Stimulated activated CD4-positive, alpha-beta T cell treated with anti-CD3 and anti-CD28 coated beads, Interleukin-12 subunit alpha, Interleukin-12 subunit beta, amount 100 ng/mL, for 24 hours (primary cell): ENCODE measurements at places on chromosomes 4 and X.

GRCh38 chr4:126678618-126679017 lies 954.1 kb upstream of the INTU start:
- no peak for DNase-seq

- DNase-seq: no peak
Measured at GRCh38 chrX:131219271-131219670, 69.8 kb downstream of the IGSF1 start.

GRCh38 chr4:76658231-76659102 lies 223.4 kb downstream of the SHROOM3 start:
- no peak for DNase-seq

GRCh38 chr4:73734530-73735001 lies 5.8 kb upstream of the CXCL8 start:
- no peak for DNase-seq

DNA sequence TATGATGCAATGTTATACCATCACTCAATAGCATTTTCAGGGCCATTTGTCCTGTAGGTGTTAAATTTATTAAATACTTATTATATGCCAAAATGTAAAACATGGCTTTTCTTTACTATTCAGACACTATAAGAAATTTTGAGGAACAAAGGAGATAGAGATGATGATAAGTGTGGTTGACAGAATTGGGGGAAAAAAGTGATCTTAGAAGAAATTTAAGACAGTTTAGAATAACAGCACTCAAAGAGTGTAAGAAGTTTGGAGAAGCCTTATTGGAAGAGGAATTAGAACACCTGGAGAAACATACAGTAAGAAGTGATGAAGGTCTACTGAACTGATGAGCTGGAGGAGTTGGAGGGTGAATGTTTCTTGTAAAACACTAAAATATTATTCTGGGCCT lies 12.8 kb upstream of the AFP start:
- DNase-seq: no peak

DNA sequence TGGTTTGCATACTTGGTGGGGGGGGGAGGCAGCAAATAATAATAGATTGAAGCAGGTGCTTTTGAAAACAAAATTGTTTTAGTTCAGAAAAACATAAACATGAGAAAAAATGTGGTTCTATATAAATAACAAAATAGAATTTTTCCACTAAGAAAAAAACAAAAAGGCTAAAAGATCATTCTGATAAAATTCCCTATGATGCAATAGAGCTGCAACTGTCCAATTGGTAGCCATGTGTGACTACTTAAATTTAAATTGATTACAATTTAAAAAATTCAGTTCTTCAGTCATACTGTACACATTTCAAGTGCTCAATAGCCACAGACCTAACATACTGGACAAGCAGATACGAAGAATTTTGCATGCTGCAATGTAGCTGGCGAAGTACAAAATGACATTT lies 11.0 kb downstream of the TRMT10A start:
- no peak for DNase-seq

DNA sequence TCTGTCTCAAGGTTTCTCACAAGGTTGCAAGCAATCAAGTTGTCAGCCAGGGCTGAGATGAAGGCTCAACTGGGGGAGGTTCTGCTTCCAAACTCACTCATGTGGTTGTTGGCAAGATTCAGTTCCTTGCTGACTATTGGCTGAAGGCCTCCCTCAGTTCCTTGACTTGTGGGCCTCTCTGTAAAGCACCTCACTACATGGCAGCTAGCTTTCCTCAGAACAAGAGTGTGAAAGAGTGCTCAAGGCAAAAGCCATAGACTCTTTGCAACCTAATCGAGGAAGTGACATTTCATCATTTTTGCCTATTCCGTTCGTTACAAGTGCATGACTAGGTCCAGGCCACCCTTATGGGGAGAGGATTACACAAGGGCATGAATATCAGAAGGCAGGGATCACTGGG lies 52.0 kb downstream of the CXorf58 start:
- no peak for DNase-seq

GRCh38 chr4:146232131-146232722 lies 17.9 kb downstream of the REELD1 start:
- no peak for DNase-seq

DNA sequence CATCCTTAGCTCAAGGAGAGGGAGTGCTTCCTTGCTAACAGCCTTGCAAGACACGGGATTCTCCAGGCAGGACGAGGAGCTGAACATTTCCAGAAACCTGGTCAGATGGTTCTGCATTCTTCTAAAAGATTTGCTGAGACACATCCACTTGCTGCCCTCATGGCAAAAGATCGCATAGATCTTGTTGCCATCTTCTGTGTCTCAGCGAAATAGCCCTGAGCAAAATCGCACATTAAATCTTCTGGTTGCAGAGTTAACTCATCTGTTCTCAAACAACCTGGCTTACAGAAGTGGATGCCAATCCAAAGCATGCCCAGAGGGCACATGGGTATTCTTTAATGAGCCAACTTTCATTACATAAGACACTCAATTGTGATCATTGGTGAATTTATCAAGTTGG lies 167.5 kb downstream of the PRKX start:
- DNase-seq: no peak

- DNase-seq: no peak
Measured at GRCh38 chr4:168335621-168336020, 17.1 kb upstream of the DDX60 start.

DNA sequence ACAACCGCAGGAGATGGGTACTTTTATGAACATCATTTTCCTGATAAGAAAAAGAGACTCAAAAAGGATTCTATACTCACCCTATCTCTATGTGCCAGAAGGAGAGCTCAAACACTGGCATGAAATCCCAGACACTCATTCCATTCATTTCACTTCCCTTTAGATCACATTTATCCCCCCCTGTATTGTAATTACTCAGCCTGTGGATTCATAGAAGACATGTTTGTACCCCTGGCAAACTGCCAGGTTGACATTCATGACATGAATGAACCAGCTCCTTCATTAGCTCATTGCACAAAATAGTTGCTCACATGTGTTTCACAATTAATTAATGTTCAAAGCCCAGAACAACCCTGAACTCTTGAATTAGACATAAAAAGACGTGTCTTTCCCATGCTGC lies 4.9 kb downstream of the SMR3A start:
- no peak for DNase-seq

DNA sequence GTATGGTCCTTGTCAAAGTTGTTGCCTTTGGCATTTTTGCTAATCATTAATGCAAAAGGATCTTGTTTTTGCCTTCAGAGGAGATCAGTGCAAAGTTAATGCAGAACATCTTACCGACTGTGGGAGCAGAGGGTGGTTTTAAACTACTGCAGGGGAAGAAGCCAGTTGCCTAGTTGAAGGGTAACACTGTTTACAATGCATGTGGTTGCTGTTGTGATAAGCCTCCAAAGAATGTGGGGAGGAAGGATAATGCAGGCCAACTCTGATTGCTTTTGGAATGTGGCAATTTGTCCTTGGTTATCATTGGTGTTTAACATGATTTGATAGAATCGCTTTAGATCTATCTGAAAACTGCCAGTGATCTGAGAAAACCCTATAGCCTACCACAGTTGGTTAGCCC lies 204.3 kb upstream of the TLL1 start:
- no peak for DNase-seq

- DNase-seq: no peak
Measured at GRCh38 chrX:21735768-21736127, 22.2 kb downstream of the SMPX start.

DNA sequence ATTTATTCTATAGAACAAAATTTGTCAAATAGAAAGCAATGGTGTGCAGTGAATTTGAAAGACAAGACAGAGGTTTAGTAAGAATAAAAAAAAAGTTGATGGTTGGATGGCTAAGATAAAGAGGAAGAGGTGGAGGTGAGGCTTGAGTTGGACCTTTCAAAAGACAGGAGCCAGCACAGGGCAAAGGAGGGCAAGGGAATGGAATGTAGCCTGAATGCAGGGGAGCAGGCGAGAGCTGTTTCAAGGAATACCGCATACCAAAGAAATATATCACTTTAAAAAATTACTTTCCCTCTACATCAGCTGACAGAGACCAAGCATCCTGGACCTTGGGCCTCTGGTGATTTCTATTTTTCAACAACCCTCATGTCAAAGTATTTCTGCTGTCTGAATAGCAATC lies 38.0 kb upstream of the CXXC4 start:
- DNase-seq: no peak

- no peak for DNase-seq
Measured at GRCh38 chrX:34956916-34957315, 14.3 kb downstream of the FAM47B start.

DNA sequence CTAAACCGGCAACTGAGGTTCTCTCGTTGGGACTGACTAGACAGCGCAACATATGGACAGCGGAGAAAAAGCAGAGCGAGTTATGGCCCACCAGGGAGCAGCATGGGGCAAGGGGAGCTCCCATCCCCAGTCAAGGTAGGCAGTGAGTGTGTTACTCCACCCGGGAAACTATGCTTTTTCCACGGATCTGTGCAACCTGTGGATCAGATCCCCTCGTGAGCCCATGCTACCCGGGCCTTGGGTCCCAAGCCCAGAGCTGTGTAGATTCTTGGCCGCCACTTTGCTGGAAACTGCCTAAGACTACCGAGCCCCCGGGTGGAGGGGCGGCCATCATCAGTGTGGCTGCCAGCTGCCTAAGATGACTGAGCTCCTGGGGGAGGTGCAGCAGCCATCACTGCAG lies 140.9 kb downstream of the PAPSS1 start:
- DNase-seq: no peak

GRCh38 chrX:115553171-115553570 lies 7.8 kb upstream of the PLS3 start:
- DNase-seq: no peak

- no peak for DNase-seq
Measured at GRCh38 chr4:26217961-26218676, 102.7 kb upstream of the RBPJ start.

DNA sequence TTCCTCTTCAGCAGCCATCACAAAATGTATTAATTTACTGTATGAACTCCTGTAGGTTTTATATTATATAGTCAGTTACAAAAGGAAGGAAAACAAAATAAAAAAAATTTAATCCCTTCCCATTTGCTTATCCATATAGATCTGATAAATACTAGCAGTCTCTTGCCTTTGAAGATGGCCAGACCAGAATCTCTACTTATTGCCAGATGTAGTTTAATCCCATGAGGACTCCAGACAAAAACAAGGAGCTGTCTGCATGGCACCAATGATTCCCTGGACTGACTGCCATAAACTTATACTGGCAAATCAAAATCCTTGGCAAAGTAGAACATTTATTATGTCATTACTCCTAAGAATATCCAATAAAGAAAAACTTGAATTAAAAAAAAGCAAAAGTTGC lies 223.3 kb upstream of the MAB21L2 start:
- no peak for DNase-seq

GRCh38 chrX:72526534-72527508 lies 45.8 kb downstream of the HDAC8 start:
- DNase-seq: no peak

DNA sequence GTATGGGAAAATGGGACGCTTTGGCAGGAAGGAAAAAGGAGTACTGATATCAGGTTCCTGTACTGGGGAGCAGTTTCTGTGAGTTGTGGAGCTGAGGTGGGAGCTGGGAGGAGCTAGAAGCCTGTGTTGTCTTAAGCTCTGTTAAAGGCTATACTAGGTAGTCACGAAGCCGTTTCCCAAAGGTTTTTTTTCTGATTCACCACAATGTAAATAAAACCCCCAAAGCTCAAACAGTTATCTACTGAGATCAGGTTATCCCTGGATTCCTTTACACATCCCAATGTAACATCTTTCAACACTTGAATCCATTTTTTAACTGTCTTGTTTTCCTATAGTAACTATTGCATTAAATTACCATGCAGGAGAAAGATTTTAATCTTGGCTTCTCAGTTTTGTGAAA lies 297.4 kb upstream of the SFRP2 start:
- DNase-seq: no peak

GRCh38 chrX:104315555-104315954 lies 60.8 kb upstream of the ESX1 start:
- no peak for DNase-seq

DNA sequence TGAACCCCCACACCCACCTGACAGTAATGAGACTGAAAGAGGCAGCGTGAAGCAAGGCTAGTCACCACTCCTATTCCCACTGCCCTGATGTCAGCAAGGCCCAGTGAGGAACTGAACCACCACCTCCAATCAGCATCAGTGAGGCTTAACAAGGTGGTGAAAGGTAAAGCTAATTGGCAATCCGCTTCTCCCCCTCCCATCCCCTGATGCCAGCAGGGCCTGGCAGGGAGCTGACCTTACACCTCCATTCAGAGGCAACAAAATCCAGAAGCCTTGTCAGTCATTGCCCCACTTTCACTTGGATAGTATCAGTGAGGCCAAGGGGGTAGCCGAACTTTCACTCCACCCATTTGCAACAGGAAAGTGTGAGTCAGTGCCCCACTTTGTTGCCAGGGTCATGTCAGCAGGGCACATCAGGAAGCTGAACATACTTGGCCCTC lies 60.8 kb downstream of the AWAT2 start:
- DNase-seq: no peak

DNA sequence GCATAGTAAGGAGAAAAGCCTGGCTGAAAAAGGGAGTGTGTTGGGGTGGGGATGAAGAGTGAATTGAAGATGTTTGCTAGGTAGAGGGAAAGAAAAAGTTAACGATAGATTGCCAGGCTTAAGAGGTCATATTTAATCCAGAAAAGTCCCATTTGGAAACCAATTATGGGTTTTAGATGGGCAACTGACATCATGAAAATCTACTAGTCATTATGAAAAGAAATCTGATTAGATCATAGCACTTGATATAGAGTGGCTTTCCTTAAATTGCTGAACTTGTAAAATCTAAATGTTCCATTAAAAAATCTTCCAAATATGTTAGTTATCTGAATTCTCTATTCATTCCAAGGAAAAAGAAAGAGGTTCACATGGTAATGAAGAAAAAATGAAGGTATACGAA lies 37.5 kb upstream of the IL21 start:
- DNase-seq: no peak

GRCh38 chr4:105896984-105897775 lies 1.9 kb downstream of the NPNT start:
- DNase-seq: no peak

DNA sequence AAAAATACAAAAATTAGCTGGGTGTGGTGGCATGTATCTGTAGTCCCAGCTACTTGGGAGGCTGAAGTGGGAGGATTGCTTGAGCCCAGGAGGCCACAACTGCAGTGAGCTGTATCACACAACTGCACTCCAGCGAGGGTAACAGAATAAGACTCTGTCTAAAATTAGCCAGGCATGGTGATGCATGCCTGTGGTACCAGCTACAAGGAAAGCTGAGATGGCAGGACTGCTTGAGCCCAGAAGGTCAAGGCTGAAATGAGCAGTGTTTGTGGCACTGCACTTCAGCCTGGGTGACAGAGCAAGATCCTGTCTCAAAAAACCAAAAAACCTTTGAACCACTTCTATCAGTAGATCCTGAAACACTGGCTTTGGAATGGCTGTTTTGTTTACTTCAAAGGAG lies 10.2 kb downstream of the GRSF1 start:
- no peak for DNase-seq

DNA sequence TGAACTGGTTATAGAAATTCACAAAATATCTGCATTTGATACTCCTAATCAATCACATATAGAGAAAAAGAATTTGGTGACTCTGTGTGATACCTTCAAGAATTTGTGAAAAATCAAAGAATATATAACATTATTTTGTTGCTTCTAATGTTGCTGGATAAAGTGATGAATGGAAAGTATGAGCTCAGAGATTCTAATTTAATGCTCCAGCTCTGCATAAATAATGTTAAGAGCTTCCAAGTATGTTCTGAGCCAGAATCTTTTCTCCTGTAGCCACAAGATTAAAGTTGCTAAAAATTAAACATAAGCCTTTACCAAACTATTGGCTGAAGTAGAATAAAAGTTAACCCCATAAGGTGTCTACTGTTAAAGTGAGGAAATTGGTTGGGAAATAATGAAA lies 294.7 kb upstream of the CT83 start:
- no peak for DNase-seq
